Left ventricle myocardium superior (tissue), 1 donor: ENCODE measurements at places on chromosomes 2 and 18.
A peak's percentile ranks its signal among the peaks of the same experiment; 100 is the strongest.

DNA sequence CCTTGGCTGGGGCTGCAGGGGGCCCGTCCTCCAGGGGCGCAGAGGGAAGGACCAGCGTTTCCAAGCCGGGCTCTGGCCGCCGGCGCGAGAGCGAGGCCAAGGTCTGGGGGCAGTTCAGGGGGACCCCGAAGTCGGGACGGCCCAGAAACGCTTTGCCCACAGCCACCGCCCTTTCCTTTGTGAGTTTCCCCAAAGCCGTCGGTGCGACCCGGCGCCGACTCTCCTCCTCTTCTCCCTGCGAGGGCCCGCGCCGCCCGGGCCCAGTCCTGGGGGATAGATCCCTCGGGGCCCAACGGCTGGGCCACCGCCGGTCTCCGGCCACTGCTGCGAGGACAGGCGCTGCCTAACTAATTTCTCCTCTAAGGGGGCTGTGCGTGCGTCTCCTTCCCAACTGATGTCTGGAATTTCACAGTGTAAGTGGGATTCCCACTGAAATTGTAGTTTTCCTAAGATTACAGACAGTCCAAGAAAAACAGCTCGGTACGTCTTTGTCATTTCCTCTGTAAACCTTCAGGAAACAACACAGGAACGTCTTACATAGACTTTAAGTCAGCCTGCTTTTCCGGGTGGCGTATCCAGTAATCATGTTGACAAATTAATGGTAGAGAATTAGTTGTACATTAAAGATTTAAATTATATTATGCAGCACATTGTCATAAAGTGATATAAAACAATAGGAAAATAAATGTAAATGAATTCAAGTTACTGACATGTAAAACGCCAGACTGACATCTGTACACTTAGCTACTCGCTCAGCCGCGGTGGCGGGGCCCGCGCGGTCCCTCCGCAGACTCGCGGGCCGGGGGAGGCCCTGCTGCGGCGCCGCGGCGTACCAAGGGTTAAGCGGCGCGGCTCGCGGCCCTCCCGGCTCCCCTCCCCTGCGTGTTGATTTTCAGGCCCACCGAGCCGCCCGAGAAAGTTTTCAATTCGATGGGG lies 139.4 kb upstream of the SIX3 start:
- no peak for DNase-seq

GRCh38 chr2:217277646-217278398 lies 418.0 kb upstream of the TNP1 start:
- DNase-seq: peak; percentile 28

DNA sequence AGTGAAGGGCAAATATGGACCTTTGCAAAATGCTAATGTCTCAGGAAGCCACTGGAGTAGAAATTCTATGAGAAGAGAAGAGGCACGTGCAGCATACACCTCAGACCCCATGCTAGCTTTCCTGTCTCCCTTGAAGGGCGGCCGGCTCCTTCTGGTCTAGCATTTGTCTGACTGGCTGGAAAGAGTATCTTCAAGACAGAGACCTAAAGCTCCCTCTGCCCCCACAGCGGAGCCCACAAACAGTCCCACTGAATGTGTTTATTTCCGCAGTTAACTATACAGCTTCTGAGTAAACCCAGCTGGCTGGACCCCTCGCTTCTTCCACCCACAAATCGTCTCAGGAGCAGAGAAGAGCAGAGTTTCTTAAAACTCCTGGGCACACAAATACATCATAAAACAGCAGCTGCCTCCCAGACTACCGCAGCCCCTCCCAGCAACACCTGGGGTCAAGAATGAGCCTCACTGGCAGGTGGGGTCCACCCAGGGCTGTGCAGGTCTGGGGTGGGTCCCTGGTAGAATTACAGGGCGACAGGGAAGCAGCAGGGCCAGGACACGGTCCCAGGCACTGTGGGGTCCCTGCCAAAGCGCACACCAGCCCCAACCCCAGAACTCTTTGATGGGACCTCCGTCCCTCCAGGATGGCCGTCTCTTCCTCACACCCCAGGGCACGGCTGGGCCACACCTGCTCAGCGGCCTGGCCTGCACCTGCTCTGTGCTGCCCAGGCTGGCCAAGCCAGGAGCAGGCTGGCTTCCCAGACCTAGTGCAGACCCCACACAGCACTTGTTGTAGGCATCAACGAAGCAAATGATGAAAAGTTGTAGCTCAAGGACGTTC lies 103.8 kb downstream of the PXDN start:
- no peak for DNase-seq

GRCh38 chr2:237438080-237438940 lies 24.3 kb upstream of the COL6A3 start:
- no peak for DNase-seq

DNA sequence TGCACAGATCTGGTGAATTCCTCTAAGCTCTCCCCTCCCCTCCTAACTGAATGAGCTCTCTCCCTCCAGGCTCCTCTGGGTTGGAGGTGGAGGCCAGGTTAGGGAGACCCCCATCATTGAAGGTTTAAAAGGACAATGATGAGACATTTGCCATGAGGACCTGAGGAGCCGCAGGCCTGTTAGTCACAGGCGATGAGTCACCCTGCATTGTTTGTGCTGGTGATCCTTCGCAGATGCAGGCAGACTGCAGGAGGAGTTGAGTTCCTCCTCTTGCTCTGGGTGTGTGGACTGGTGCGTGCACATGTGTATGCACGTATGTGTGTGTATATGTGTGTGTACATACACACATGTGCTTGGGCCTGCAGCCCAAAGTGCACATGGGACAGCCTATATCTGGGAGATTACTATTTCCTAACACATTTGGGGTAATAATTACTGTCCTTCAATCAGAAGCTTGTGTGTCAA lies 42.0 kb downstream of the MCFD2 start:
- DNase-seq: peak; percentile 53

- DNase-seq: no peak
These were observed 115.2 kb downstream of the TTC32 start for GRCh38 chr2:19786408-19787058.

- no peak for DNase-seq
These were observed 67.5 kb downstream of the CSRNP3 start for GRCh38 chr2:165536851-165537499.

GRCh38 chr2:122927197-122927596 lies 1097.9 kb upstream of the CNTNAP5 start:
- DNase-seq: no peak

DNA sequence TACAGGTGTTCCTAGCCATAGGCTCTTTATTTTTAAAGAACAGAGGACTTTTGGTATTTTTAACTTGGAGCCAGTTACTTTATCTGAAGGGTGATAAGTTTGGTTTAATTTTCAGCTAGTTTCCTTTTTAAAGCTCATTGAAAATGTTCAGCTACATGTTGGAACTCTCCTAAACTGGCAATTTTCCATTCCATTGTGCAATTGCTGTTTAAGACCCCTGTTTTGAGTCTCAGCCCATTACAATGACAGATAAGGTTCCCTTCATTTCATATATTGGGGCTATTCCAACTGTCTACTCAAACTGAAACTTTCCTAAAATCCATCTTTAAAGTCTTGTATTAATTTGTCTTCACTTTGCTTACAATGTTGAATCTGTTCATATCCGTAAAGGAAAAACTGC lies 11.6 kb downstream of the MAIP1 start:
- DNase-seq: no peak

GRCh38 chr18:7754258-7754657 lies 187.1 kb downstream of the PTPRM start:
- no peak for DNase-seq

DNA sequence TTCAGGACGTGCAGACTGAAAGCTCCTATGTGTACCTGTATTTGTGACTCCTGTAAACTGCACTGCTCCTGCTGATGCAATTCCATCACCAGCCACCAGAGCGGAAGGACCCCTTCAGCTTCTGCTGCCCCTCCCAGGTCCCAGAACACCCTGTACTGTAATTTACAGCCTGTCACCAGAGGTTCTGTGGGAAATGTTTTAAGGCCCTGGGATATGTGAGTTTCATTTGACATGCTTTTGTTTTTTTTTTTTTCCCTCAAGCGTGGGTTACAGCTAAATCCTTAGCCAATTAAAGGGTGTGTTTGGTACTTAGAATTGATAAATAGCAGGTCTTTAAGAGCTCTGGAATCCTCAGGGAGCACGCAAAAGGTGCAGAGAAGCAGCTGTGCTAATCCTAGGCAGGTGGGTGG lies 79.4 kb downstream of the KCTD1 start:
- no peak for DNase-seq

DNA sequence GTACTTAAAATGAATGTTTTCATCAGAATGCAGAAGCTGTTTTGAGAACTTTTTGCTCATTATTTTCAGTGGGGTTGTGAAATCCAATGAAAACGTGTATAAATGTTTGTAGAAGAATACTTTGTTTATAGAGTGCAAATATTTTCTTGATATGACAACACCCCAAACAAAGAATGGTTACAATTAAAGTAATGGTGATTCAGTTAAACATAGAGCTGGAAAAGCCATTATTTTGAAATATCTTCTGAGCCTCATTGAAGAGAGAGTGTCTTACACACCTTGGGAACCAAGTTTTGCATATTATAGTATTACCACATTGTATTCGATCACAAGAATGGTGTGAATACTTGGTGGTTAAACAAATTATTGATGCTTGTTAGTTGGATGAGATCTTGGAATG lies 48.7 kb downstream of the SPTBN1 start:
- no peak for DNase-seq

DNA sequence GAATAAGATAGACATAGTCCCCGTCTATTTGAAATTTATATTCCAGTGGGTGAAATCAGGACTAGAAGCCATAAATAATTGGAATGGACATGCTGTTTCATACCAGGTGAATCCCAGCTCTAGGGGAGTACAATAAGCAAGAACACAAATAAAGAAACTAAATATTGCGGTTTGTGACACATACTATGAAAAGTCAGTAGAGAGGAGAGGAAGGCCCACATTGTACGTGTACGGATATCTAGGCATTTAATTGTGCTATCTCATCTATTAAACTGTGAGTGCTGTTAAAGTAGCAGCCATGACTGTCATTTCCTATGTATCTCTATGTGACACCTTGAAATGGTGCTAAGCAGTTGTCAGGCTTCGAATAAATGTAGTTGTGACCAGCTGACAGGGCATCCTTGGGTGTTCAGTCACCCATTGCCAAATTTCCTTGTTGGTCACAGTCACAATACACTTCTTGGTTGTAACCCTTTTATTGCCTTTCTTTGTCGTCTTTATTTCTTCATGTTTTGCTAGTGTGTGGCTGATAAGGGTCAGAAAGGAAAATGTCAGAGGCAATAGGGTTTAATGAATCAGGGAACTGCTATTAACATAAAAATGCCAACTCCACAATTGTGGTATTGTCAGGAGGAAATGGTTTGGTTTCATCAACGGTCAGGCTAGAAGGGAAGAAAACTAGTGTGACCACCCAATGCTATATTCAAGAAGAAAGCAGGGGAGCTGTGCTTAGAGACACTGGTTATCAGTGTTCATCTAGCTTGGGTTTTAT lies 31.5 kb downstream of the CPO start:
- DNase-seq: no peak
